ENCODE measurements at places on chromosomes 3 and 15.

GRCh38 chr3:7393944-7394605, 533.2 kb downstream of the GRM7 start:
- no peak for ATAC-seq

GRCh38 chr3:115301364-115301860, 154.3 kb upstream of the ZBTB20 start:
- peak; percentile 41 for ATAC-seq

DNA sequence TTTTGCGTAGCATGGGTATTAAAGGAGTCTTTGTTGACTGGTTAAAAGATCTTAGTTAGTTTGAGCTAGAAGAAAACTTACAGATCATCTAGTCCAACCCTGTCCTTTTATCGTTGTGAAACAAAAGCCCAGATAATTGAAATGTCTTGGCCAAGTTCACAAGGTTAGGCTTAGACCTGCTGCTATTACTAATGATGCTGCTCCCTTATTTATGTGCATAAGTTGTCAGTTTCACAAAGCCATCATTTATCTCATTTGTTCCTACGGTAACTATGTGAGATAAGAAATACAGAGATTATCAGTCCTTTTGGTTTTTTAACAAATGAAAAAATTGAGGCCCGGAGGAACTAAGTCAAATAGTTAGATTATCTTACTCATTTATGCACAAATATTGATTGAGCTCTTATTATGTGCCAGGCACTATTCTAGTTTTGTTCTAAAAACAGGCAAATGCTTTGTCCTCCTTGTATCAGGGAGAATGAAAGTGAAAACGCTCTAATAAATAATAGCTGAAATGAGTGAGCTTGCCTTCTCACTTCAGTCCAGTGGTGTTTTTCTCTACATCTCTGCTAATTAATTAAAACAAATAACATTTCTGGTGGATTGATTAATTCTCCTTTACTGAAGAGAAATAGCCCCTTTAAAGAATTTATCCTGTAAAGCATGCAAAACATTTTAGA, 49.1 kb upstream of the TPRG1 start:
- ATAC-seq, result no peak

- no peak for ATAC-seq
Observed at GRCh38 chr3:27718459-27718858, 3.7 kb downstream of the EOMES start.

- no peak for ATAC-seq
Observed at GRCh38 chr3:169475576-169475975, 187.9 kb downstream of the MECOM start.

DNA sequence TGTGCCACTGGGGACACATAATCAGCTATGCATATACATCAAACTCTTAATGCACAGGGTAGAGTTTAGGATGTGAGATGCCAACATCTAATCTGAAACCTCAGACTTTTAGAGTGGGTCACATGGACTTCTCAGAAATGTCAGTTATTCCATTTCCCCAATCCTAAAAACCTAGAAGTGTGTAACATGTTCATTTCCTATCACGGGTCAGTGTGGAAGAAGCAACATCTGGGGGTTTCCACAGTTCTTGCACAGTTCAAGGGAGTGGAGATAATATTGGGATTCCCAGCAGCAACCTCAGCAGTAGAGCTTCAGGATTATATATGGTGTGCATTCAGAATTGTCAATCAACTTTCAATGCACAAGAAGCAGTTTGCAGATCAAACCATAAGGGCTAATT, 44.4 kb upstream of the SPRED1 start:
- ATAC-seq, result no peak

- ATAC-seq, result peak; percentile 45
Observed at GRCh38 chr3:107211608-107212007, 165.6 kb upstream of the CCDC54 start.

GRCh38 chr3:29758434-29759322, 477.8 kb downstream of the RBMS3 start:
- ATAC-seq, result peak; percentile 33

GRCh38 chr15:71282076-71282475, 166.8 kb downstream of the THSD4 start:
- no peak for ATAC-seq

- no peak for ATAC-seq
Observed at GRCh38 chr3:365268-365667, 168.7 kb downstream of the CHL1 start.

DNA sequence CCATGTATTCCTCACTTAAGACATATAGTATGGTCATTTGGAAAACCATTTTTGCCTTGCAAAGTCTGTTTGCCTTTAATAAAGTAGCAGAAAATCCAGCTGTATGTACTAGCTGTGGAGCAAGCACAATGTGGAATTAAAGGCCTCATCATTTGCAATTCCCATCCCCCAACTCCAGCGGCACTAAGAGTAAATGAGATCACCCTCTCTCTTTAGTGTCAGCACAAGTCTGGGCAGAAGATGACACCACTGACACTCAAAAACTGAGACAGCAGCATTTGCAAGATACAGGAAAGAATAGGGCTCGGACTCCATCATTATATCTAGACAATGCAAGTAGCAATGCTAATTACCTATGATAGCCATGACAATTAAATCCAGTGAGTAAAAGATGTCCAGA, 24.7 kb upstream of the DYNC1LI1 start:
- ATAC-seq, result no peak

DNA sequence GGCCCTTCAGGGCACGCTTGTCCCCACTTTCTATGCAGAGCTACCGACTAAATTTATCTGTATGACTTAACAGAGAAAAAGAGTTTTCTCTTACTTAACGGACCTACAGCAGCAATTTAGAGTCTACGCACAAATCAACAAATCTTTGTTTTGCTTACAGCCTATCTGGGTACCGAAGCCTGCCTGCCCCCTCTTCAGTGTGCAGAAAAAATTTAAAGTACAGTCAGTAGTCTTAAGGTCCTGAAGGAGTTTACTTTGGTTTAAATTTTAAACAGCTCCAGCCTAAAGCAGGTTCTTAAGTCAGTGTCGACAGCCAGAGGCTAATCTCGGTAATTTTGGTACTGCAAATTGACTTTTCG, 570 bp downstream of the SACM1L start:
- ATAC-seq, result no peak

DNA sequence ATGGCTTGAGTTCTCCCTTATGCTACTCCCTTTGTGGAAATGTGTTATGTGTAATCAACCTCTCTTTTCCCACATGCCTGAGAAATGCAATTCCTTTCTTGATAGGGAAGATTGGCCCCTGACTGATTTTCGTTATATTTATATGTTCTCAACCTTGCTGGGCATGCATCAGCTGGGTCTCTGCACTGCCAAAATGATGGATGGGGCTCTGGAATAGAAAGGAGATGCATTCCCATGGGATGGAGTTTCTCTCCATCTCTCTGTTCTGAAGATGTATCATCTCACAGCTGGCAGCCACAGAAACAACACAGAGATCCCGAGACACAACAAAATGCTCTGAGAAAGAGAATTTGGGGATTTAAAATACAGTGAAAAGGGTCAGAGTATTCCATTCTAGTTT, 327.7 kb upstream of the LMCD1 start:
- no peak for ATAC-seq

- ATAC-seq, result no peak
Observed at GRCh38 chr15:45854455-45855202, 219.8 kb downstream of the SQOR start.

GRCh38 chr3:69244039-69244438, 121.6 kb upstream of the LMOD3 start:
- ATAC-seq, result no peak

- ATAC-seq, result no peak
Observed at GRCh38 chr3:18544146-18544545, 119.0 kb upstream of the SATB1 start.

- ATAC-seq, result no peak
Observed at GRCh38 chr15:87570206-87570605, 686.3 kb downstream of the NTRK3 start.

GRCh38 chr3:120561251-120562045, 34.7 kb upstream of the NDUFB4 start:
- peak; percentile 64 for ATAC-seq

DNA sequence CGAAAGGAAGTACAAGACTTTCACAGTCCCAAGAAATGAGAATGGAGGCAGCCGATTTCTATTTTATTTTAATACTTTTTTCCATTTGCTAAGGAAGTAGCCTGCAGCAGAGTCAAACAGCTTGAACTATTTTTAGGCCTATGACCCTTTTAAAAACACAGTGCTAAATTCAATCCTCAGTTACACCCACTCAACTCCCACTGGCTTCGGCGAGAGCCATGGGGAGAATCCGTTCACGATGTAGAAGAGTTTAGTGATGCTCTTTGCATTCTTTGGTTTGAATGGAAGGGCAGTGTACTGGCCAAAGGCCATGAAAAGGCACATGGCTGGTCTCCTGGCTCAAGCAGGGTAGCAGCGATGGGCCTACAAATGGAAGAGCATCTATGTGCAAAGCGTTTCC, 343.5 kb downstream of the FOXP1 start:
- no peak for ATAC-seq

GRCh38 chr3:114565216-114565615, 271.4 kb downstream of the TIGIT start:
- ATAC-seq, result no peak

DNA sequence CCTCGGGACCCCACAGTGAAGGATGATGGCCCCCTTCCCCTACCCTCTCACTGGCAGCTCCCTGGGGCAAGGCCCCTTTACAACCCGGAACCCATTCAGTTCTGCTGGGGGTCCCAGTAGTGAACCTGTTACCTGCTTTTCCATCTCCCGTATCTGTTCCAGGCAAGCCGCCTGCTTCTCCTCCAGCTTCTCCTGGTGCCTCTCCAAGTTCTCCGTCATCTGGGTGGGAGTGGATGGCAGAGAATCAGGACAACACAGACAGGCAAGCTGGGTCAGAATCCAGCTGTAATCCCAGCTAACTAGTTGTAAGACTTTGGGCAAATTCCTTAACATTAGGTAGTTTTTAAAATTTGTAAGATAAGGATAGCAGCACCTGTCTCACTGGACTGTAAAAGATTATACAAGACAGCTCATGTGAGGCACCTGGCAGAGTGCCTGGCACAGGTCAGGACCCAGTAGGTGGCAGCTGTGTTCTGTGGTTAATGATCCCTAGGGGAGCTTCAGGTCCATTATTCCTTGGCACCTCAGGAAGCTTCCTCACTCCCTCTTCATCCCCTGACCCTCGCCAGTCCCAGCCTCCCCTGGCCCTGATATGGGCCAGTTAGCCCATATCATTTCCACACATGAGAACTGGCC, 6.4 kb upstream of the ANKRD63 start:
- ATAC-seq, result no peak

- ATAC-seq, result no peak
Observed at GRCh38 chr3:144407335-144407734, 435.7 kb downstream of the DIPK2A start.

DNA sequence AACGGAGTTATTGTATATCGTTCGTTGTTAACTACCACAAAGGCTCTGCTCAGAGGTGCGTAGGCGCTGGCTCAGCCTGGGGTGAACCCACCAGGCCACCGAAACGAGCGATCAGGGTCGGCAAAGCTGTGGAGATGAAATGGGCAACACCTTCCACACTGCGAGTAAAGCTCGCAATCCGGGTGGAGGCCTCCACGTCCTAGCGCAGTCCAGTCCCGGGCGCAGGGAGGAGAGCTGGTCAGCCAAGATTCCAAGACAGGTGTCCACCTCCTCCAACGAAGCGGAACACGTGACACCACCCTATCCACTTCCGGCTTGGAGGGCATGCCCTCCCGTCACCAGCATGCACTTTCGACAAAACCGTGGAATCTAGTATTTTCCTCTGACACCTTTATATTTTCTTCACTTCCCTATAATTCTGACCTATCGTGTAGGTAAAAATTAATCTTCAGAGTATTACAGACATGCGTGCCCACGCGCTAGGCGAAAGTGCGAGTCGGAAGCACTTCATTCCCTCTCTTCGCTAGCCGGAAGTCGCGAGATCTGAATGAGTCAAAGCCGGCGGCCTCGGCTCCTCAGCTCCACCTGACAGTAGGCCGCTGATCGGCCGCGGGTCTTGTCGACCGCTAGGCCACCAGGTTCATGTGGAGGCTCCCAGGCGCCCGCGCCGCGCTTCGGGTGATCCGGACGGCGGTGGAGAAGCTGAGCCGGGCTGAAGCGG, at the start of gene PDE12:
Gene PDE12 (plus strand): TSS at position 537 of the 721 bp plus-strand sequence. CDS start 106 bp downstream, at position 643.
- ATAC-seq, result peak; percentile 93

- peak; percentile 5 for ATAC-seq
Observed at GRCh38 chr3:48440590-48440958, 517 bp downstream of the TMA7 start.

DNA sequence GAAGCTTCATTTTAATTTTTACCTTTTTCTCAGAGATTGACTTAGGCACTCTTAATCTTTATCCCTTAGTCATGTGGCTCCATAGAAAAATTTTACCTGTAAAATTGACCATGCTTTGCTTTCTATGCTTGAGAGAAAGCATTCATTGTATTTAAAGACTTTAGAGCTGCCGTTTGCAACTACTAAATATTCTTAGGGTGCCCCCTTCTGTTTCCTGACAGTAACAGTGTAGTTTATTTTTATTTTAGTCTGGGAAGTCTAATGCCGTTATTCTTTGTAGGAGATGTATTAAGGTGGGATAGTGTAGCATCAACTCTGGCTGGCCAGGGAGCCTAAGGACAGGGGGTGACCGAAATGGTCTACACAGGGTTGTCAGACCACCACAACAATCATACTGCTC, 84.5 kb upstream of the SYNPR start:
- no peak for ATAC-seq

GRCh38 chr3:32816439-32817256, 1.1 kb upstream of the TRIM71 start:
- peak; percentile 11 for ATAC-seq

- peak; percentile 84 for ATAC-seq
Observed at GRCh38 chr3:44942202-44942921, 33.6 kb downstream of the ZDHHC3 start.

GRCh38 chr15:33148129-33148751, 46.3 kb downstream of the FMN1 start:
- ATAC-seq, result no peak

DNA sequence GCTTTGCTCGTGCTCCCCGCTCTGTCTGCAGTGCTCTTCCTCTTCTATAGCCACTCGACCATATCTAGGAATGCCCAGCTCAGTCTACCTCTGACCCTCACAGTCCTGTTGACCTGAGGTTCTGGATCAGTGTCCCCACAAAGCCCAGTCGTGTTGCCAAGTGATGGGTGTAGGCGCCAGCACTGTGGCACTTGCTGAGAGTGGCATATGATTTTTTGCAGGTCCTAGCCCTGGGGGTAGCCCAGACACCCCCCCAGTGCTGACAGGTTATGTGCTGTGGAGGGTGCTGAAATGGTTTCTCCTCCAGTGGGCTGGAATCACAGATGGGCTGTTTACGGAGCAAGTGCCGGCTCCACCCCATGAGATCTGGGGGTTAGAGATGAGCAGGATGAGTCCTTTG, 32.5 kb downstream of the ACAD9 start:
- no peak for ATAC-seq

- ATAC-seq, result no peak
Observed at GRCh38 chr3:20405744-20406143, 219.7 kb upstream of the SGO1 start.

GRCh38 chr15:43886558-43886957, 59.8 kb downstream of the WDR76 start:
- no peak for ATAC-seq

- ATAC-seq, result no peak
Observed at GRCh38 chr15:69920221-69920620, 177.5 kb downstream of the TLE3 start.

GRCh38 chr3:12638105-12638504, 25.8 kb downstream of the RAF1 start:
- no peak for ATAC-seq
